Gastroesophageal sphincter (tissue), 4 donors: ENCODE measurements at places on chromosomes 12 and 14. TPM values are rescaled to one million over a fixed set of nuclear protein-coding genes. Genes with fewer than 3 reads are reported as not detected.

GRCh38 chr12:74111688-74112360 lies 425.8 kb upstream of the ATXN7L3B start:
- H3K4me1 ChIP-seq, result no peaks in the 10 kb centered on the region
- no peak overlapping the region for H3K4me3 ChIP-seq
- H3K27ac ChIP-seq, result no peak overlapping the region
- H3K36me3 ChIP-seq, result no peaks in the 10 kb centered on the region
- H3K27me3 ChIP-seq, result no peaks in the 10 kb centered on the region
- no peak for ATAC-seq

- no peaks in the 10 kb centered on the region for H3K27me3 ChIP-seq
- H3K36me3 ChIP-seq, result no peaks in the 10 kb centered on the region
- ATAC-seq, result no peak
- no peak overlapping the region for H3K27ac ChIP-seq
- H3K4me3 ChIP-seq, result no peak overlapping the region
- H3K4me1 ChIP-seq, result no peaks in the 10 kb centered on the region
These were observed 80.1 kb upstream of the DUSP6 start for GRCh38 chr12:89432396-89432795.

DNA sequence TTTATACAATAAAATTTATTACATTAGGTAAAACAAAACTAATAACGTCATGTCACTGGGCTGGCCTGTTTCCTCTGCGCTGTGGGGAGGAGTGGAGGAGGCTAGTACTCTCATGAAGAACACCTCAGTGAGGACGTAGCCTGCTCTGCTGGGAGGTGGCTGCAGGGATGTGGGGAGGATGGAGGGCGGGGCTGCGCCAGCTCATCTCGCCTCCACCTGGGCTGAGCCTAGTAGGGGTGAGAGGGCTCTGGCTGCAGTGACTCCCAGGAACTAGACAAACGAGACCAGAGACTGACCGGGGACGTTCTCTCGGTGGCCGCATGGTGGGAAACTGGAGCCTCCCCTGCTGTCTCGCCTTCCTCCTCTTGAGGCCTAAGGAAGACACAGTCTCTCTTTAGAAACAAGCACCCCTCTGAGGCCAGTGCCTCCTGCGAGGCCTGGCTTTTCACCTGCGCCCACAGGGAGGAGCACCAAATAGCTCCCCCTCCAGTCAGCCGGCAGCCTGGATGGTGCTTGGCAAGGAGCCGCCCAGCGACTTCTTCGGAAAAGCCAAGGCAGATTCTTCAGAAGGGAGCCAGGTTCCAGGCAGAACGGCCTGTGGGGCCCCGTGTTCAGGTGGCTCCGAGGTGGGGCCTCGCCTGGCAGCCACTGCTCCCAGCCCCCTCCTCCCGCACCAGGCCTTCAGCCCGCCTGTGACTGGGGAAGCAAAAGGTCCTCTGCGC lies 62.4 kb downstream of the PLEKHG3 start:
- no peaks in the 10 kb centered on the region for H3K27me3 ChIP-seq
- no peak for ATAC-seq
- H3K4me3 ChIP-seq, result no peak overlapping the region
- H3K36me3 ChIP-seq, result no peaks in the 10 kb centered on the region

DNA sequence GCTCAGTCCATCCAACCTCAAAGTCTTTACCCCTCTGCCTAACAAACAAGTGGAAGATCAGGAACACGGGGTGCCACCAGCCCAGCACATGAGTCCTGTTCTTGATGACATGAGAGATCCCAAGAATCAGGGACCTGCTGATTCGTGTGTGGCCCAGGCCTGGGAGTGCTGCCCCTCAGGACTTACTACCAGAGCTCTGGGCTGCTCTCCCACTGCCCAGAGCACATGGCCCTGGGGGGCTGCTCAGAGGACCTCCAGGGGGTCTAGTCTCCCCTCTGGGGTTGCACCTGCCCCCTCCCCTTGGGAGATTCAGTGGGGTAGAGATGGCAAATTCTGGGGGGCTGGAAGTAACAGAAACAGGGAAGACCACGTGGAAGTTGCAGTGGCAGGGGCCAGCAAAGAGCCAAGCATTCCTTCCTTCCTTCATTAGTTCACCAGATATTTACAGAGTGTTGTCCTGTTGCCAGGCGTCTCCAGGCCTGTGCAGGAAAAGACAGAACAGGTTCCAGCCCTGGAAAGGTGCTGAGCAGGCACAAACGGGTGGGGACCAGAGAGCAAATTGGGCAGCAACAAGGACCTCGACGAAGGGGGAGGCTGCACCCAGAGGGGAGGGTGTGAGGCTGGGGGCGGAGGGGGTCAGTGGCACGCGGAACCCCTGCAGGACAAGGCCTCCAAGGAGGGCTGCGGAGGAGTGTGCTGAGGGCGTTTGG lies 45.1 kb upstream of the MEG3 start:
- no peaks in the 10 kb centered on the region for H3K27me3 ChIP-seq
- no peaks in the 10 kb centered on the region for H3K36me3 ChIP-seq
- no peak overlapping the region for H3K4me3 ChIP-seq

The APOF gene
- total RNA-seq, result not detected

The INHBE gene
- total RNA-seq, result not detected

The DERA gene
- 65.7 TPM for total RNA-seq

GRCh38 chr12:19547271-19547671 lies 108.0 kb downstream of the AEBP2 start:
- H3K4me1 ChIP-seq, result peaks cover 13% of the 10 kb centered on the region
- peak overlapping the region; percentile 68 for H3K27ac ChIP-seq
- H3K4me3 ChIP-seq, result no peak overlapping the region
- no peak for ATAC-seq

The KRT7 gene
- total RNA-seq, result 0.47 TPM

DNA sequence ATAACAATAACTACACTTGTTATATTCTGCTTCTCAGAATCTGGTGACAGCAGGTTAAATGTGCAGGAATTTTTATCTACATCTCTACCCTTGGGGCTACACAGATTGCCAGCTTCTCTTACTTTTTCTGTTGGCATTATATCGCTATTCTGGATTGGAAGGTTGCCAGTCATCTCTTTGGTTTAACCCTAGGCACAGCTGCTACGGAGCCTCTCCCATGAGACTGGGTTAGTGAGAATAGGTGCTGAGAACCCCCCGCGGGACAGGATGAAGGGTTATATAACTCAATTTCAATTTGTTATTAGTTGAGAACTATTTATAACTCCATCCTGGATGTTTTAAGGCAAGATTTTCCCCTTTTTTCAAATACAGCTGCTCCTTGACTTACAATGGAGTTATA lies 73.1 kb downstream of the ACADS start:
- no peaks in the 10 kb centered on the region for H3K27me3 ChIP-seq
- H3K4me3 ChIP-seq, result no peak overlapping the region
- ATAC-seq, result no peak
- H3K4me1 ChIP-seq, result peaks cover 10% of the 10 kb centered on the region
- H3K27ac ChIP-seq, result no peak overlapping the region
- peaks cover 4% of the 10 kb centered on the region for H3K36me3 ChIP-seq

DNA sequence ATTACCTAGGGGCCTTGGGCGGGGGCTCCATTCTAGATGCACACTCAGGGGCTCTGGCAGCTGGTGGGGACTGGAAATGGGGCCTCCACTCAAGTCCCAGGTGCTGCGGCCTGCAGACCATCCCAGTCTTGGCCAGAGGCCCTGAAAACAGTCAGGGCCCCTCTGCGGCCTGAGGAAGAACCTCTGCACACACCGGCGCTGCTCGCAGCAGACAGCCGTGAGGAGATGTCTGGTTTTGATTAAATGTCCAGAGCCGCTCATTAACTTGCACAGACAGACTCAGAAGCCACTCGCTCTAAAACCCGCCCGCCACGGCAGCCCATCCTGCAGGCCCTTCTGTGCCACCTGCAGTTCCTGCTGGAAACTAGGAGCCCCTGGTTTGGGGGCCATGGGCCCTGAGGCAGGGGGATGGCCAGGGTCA lies 36.4 kb upstream of the NCOR2 start:
- no peak for ATAC-seq
- H3K4me3 ChIP-seq, result no peak overlapping the region
- no peaks in the 10 kb centered on the region for H3K36me3 ChIP-seq

The C1S gene
- 391 TPM for total RNA-seq

- ATAC-seq, result no peak
- H3K4me3 ChIP-seq, result no peak overlapping the region
- peaks cover 66% of the 10 kb centered on the region for H3K27me3 ChIP-seq
- no peaks in the 10 kb centered on the region for H3K36me3 ChIP-seq
These were observed 236.4 kb upstream of the CRY1 start for GRCh38 chr12:107329569-107330324.

GRCh38 chr14:72565917-72566316 lies 328.0 kb downstream of the DPF3 start:
- H3K4me1 ChIP-seq, result no peaks in the 10 kb centered on the region
- ATAC-seq, result no peak
- no peak overlapping the region for H3K4me3 ChIP-seq
- H3K36me3 ChIP-seq, result no peaks in the 10 kb centered on the region
- H3K27me3 ChIP-seq, result no peaks in the 10 kb centered on the region

DNA sequence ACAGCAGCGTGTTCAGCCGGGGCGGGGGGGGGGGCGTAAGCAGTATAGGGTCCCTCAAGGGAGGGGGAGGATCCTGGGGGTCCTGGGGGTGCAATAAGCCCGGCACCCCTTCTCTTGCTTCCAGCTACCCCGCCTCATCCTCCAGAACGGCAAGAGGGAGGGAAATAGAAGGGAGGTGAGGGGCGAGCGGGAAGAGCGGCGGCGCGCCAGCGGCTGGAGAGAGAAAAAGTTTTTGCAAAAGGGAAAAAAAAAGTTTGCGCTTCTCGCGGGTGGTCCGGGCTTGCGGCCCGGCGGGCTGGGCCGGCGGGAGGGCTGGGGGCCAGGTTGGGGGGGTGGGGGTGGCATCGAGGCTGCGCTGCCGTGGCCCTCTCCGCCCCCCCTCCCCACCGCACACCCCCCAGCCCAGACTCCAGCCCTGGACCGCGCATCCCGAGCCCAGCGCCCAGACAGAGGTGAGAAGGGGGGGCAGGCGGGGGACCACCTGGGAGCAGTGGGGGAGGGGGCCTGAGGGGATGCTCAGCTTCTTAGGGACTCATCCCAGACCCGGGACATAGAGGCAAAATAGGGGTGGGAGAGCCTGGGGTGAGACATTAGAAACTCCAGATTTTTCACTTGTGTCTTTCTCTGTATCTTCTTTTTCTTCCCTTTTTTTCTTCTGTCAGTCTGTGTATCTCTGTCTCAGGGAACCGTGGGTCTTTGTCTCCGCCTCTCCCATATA lies at the start of gene GLI1:
Gene GLI1 (plus strand): TSS at position 36 of the 718 bp plus-strand sequence. CDS start 3,907 bp downstream, outside the sequence.
- H3K4me3 ChIP-seq, result peak within 1 kb of the TSS; percentile 71
- no peaks in the 10 kb centered on the region for H3K36me3 ChIP-seq
- no peak for ATAC-seq
- peak within 1 kb of the TSS; percentile 86 for H3K27ac ChIP-seq
- peaks cover 13% of the 10 kb centered on the region for H3K27me3 ChIP-seq

The CD163 gene
- total RNA-seq, result 361 TPM

GRCh38 chr12:53380794-53381730 lies 1.1 kb downstream of the SP1 start:
- H3K4me3 ChIP-seq, result peak overlapping the region; percentile 50
- H3K27ac ChIP-seq, result peak overlapping the region; percentile 41
- H3K4me1 ChIP-seq, result peaks cover 9% of the 10 kb centered on the region
- H3K36me3 ChIP-seq, result no peaks in the 10 kb centered on the region

DNA sequence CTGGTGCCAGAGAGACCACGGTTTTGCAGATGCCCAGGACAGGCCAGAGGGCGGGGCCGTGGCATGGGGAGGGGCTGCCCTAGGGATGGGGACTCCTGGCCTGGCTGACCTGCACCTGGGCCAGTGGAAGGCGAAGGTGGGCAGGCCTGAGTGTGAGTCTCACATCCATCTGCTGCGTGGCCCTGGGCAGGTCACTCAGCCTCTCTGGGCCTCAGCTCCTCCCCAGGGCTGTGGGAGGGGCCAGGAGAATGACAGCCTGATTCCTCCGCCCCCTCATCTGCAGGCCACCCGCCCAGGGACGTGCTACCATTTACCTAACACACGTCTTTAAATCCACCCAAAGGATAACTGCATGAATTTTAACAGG lies 90.9 kb downstream of the GALNT9 start:
- no peak for ATAC-seq
- no peak overlapping the region for H3K27ac ChIP-seq
- H3K4me1 ChIP-seq, result no peaks in the 10 kb centered on the region
- peaks cover 9% of the 10 kb centered on the region for H3K27me3 ChIP-seq

- peak overlapping the region; percentile 51 for H3K27ac ChIP-seq
- ATAC-seq, result no peak
- peak overlapping the region; percentile 80 for H3K4me3 ChIP-seq
- H3K27me3 ChIP-seq, result no peaks in the 10 kb centered on the region
- peaks cover 27% of the 10 kb centered on the region for H3K4me1 ChIP-seq
These were observed 1.2 kb downstream of the CDK2AP1 start for GRCh38 chr12:123270214-123271000.

DNA sequence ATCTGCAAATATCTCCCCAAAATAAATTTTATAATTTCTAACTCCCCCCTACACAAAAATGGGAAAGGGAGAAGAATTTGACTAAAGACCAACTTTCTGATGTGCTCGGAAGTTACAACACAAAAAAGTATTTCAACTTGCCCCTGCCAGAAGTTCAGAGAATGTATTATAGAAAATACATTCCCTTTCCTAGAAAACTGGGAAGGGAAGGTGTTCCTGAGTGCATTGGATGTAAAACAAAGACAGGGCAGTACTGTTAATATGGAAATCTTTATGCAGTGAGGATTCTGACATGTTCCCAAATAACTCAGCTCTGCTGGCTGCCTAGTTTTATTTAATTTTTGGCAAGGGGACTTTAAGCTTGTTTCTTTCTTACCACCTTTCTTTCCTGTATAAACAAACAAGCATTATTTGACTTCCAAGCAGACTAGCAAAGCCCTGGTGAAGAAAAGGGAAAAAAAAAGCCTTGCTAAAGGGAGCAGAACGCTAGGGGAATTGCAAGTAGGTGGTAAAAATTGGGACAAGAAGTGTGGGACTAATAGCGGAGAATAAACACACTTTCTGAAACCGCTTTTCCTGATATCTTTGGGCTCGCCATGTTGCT lies 124.1 kb downstream of the STXBP6 start:
- no peak for ATAC-seq
- H3K4me3 ChIP-seq, result no peak overlapping the region
- peaks cover 30% of the 10 kb centered on the region for H3K4me1 ChIP-seq
- H3K27me3 ChIP-seq, result no peaks in the 10 kb centered on the region
- no peak overlapping the region for H3K27ac ChIP-seq
- no peaks in the 10 kb centered on the region for H3K36me3 ChIP-seq

GRCh38 chr14:92540472-92541048 lies 27.0 kb downstream of the RIN3 start:
- H3K27me3 ChIP-seq, result no peaks in the 10 kb centered on the region
- no peak overlapping the region for H3K4me3 ChIP-seq
- H3K27ac ChIP-seq, result peak overlapping the region; percentile 10
- H3K36me3 ChIP-seq, result no peaks in the 10 kb centered on the region

GRCh38 chr12:17206553-17206952 lies 600.6 kb upstream of the LMO3 start:
- no peak for ATAC-seq
- no peaks in the 10 kb centered on the region for H3K4me1 ChIP-seq
- H3K36me3 ChIP-seq, result no peaks in the 10 kb centered on the region
- H3K4me3 ChIP-seq, result no peak overlapping the region

The LYZ gene
- total RNA-seq, result 7.6 TPM

DNA sequence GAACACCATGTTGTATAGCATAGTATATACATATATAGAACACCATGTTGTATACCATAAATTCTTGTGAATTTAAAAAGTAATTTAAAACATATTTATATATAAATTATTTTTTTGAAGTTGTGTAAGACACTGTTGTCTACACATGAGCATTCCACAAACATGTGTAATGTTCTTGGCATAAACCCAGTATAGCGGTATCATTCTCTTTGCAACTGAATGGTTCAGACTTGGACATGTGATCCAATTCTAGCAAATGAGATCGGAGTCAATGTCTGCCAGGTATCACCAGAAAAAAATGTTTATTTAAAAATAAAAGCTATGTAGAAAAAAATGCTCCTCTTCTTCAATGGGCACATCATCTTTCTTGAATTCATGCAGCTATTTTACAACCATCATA lies 33.9 kb downstream of the CEP290 start:
- no peak overlapping the region for H3K4me3 ChIP-seq
- no peaks in the 10 kb centered on the region for H3K4me1 ChIP-seq
